ENCODE measurements at places on chromosomes 7 and 10.

GRCh38 chr10:94963901-94964300 lies 25.4 kb downstream of the CYP2C9 start:
- peak; percentile 8 for DNase-seq

GRCh38 chr7:108442039-108442568 lies 14.1 kb downstream of the NRCAM start:
- DNase-seq: peak; percentile 26

DNA sequence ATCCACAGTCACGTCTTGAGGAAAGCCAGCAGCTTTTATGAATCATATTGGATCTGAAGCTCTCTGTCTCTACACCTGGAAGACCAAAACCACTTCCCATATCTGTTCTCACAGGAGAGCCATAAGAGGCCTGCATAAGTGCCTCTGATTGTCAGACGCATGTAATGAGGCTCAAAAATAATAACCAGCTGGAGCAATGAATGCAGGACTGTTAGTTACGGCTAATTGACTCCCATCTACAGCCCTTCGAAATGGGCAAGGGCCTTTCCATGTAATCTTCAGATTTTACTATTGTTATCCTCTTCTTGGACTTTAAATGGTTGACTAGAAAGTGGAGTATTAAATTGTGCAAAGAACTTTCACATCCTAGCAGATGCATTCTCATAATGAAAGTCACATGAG lies 4.4 kb upstream of the SEMA3C start:
- no peak for DNase-seq

DNA sequence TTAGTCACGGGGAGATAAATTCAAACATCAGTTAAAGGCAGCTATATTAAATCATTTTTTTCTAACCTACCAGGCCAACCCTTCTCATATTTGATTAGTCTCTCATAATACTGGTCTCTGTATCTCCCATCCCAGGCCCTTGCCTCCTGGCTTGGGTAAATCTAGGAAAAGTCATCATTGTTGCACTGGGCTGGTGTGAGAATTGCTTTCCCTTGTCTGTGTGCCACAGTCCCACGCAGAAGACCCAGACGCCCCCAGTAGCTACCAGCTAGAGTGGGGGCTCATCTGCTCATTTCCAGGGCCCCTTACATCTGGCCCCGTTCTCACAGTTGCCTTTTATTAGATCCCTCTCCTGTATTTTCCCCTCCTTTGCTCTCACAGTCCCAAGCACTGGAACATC lies 67.6 kb upstream of the VIPR2 start:
- DNase-seq: no peak

GRCh38 chr7:70190281-70190680 lies 592.0 kb downstream of the AUTS2 start:
- DNase-seq: no peak

GRCh38 chr10:87053111-87053510 lies 33.0 kb downstream of the FAM25A start:
- DNase-seq: no peak
